ENCODE measurements at places on chromosomes 6 and 20.

DNA sequence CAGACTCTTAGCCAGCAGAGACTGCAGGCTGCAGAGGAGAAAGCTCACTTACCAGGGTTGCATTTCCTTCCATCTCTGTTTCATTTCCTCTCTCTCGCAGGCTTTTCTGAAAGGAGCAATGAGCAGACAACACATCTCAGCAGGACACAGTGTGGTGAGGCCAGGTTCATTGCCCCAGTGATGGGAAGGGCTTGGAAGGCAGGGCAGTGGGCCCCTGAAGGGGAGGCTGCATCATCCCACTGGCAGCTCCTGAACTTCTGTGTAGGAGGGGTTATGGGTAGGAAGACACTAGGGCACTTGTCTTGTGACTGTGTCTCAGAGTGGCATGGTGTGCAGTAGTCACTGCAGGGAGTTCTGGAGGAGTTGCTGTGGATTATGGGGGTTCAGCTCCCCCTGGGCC lies 246.8 kb downstream of the QKI start:
- DNase-seq: no peak

DNA sequence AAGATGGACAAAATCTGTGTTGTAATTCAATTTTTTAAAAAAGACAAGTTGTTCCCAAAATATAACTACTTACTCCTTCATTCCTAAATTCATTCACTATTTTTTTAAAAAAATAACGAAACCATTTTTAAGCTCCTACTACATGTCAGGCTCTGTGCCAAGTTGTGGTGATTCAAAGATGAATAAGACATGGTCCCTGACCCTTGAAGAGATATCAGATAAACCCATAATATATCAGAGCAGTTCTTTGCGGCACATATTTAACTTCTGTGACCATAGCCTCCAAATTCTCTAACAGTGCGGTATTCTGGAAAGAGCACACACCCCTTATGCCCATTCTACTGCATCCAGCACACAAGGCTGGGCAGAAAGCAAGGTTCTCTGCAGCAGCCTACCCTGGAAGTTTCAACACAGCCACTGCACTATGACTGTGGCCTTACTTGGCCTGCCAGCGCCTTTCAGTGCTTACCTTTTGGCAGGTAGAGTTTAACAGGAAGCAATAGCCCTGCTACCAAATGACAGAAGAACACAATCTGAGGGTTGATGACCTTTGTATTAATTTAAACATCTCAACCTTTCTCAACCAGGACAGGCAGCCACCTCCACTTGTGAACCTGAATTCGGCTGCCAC lies 406.5 kb downstream of the BTBD9 start:
- no peak for DNase-seq

- no peak for DNase-seq
Observed at GRCh38 chr6:113178349-113178748, 678.8 kb upstream of the MARCKS start.

- no peak for DNase-seq
Observed at GRCh38 chr20:44215125-44215524, 4.6 kb upstream of the OSER1 start.

GRCh38 chr6:74605922-74606581 lies 599.8 kb downstream of the COL12A1 start:
- no peak for DNase-seq

DNA sequence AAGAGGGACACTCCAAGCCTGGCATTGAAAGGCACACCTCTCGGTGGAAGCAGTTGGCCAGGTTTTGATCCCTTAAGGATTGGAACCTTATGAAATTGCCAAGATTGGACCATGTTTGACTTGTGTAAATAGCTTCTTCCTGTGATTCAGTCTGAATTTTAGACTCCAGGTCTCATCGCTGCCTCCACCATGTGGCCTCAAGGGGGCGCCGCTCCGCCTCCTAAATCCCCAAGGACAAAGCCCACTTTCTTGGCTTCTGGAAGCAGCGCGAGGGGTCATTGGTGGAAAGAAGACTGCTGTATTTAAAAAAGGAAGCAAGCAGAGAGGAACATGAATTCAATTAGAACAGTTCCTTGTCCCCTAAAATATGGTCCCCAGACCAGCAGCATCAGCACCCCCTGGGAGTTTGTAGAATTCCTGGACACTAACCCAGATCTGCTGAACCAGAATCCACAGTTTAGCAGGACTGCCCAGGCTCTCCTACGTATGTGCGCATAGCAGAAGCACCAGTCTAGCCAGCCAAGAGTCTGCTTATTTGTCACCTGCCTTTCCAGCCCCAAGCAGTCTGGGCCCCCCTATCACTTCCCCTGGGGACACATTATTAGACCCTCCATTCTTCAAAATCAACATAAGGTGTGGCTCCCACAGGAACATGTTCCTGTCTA lies 108.5 kb downstream of the LY86 start:
- no peak for DNase-seq

All from right renal cortex interstitium (tissue), 3 donors.